ENCODE measurements at places on chromosomes 6 and 20.

DNA sequence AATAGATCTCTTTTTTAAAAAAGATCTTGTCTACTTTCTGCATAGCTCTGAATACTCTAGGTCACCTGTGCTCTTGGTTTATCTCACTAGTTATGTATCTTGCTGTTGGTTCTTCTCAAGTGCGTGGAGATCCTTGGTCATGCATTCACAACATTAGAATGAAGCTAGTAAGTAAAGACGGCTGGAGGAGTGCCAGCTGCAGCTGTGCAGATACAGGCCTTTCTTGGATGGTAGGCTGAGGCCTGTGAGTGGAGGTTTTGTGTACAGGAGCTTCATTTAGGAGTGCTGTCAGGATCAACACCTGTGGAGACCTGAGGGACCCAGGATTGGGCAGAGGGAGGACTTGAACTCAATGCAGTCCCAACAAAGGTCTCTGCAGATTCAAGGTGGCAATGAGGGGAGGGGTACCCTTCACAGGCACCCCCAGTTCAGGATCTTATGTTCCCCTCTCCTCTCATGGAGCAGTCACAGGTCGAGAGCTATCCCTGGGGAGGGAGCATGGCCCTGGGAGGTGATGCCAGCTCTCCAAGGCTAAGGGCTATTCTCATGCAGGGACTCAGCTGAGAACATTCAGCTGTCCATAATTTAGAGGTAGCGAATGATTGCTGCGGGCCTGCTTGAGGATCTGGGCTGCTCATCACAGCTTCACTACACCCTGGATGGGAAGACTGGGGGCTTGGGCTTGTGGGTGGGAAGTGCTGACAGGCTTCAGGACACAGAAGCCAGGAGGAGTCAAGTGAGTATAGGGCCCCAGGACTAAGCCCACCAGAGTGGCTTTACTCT, 98.9 kb upstream of the ENPP5 start:
- DNase-seq = no peak

DNA sequence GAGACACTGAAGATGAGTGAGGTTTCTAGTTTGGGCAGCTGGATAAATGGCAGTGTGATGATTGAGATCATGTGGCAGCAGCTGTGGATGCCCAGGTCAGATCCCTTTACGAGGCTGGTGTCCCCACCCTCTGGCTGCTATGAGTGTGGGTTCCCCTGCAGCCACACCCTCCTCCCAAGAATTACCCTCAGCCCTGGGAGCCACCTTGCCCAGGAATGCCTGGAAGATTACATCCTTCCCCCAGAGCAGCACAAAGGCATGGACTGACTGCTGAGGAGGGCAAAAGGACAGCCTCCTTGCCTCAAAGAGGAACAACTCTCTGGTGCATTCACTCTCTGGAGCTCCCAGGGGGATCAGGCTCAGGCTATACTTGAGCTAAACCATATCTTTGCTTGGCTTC, 15.0 kb upstream of the PKHD1 start:
- DNase-seq = no peak

DNA sequence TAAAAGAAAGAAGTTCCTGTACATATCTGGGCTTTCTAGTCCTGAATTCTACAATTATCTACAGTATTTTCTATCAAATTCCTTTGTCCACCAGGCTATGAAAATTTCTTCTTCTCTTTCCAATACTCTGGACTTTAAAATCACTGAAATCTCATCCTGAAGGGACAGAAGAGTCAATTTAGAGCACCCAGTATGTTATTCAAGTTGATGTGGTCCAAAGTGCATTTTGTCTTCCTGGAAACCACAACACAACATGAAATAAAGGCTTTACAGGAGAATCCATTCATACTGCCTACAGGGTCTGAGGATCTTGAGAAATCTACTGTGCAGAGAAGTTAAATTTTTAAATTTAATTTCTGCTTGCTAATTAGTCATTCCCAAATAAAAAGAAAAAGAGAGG, 94.9 kb upstream of the ADGRF1 start:
- DNase-seq = no peak

DNA sequence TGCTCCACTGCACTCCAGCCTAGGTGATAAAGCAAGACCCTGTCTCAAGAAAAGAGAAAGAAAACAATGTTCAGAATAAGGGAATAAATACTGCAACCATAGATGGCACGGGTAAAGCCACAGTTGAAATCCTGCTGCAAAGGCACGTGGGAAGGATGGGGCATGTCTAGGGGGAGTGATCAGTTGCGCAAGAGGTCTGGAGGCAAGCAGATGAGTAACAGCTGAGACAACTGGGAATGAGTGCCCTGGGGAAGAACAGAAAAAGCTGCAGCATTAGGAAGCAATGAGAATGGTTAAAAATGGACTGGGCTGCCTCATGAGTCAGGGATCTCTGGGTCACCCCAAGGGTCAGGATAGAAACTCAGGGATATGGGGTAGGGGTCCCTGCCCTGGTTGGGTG, 96.3 kb downstream of the GMPR start:
- DNase-seq = peak; percentile 96

DNA sequence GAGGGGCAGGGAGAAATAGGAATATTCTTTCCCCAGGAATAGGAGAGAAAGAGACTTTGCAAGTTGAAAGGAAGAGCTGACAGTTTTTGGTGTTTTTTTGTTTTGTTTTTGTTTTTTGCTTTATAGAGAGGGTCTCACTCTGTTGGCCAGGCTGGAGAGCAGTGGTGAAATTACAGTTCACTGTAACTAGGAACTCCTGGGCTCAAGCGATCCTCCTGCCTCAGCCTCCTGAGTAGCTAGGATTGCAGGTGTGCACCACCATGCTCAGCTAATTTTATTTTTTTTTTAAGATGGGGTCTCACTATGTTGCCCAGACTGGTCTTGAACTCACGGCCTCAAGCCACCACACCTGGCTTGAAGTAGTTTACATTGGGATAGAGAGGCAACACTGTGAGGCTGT, 8.0 kb upstream of the L3MBTL3 start:
- no peak for DNase-seq

GRCh38 chr6:44036699-44037101, 90.6 kb downstream of the MRPL14 start:
- peak; percentile 69 for DNase-seq

All from suppressor macrophage treated with lipopolysaccharide for 1 hour (primary cell).